ENCODE measurements at places on chromosomes 7 and 10.
A peak's percentile ranks its signal among the peaks of the same experiment; 100 is the strongest.

DNA sequence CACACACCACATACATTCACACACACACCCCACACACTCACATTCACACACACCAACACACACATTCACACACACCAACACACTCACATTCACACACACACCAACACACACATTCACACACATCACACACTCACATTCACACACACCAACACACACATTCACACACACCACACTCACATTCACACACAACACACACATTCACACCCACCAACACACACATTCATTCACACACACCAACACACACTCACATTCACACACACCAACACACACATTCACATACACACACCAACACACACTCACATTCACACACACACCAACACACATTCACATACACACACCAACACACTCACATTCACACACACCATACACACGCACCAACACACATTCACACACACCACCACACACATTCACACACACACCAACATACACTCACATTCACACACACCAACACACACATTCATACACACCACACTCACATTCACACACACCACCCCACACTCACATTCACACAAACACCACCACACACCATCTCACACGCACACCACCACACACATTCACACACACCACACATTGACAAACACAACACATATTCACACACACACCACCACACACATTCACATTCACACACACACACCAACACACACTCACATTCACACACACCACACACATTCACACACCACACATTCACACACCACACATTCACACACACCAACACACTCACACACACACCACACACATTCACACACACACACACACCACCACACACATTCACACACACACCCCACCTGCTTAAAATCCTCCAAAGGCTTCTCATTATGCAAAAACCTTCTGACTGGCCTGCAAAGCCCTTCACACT, 9.0 kb downstream of the TAS2R40 start:
- no peak for DNase-seq

GRCh38 chr10:110985497-110986275, 66.3 kb downstream of the SHOC2 start:
- no peak for DNase-seq

GRCh38 chr7:151744656-151745638, 132.0 kb downstream of the PRKAG2 start:
- DNase-seq = no peak

GRCh38 chr10:79119306-79119705, 50.5 kb downstream of the ZMIZ1 start:
- DNase-seq = no peak

GRCh38 chr10:61346796-61347413, 106.3 kb downstream of the TMEM26 start:
- DNase-seq = no peak

DNA sequence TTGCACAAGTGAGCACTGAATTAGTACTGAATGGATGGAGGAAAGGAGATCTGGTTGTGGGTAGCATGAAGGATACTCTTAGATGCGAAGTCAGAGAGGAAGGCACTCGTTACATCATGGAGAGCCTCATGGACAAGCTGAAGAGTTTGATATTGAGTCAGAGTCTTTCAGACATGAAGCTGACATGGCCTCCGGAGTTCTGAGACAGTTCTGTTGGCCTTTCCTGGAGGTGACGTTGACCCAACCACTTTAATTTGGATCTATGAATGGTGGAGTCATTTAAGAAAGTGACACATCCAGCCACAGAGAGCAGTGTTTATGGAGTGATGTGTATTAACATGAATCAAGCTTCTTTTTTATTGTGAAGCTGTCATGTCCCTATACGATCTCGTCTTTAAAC, 286.3 kb upstream of the CDC14C start:
- no peak for DNase-seq

DNA sequence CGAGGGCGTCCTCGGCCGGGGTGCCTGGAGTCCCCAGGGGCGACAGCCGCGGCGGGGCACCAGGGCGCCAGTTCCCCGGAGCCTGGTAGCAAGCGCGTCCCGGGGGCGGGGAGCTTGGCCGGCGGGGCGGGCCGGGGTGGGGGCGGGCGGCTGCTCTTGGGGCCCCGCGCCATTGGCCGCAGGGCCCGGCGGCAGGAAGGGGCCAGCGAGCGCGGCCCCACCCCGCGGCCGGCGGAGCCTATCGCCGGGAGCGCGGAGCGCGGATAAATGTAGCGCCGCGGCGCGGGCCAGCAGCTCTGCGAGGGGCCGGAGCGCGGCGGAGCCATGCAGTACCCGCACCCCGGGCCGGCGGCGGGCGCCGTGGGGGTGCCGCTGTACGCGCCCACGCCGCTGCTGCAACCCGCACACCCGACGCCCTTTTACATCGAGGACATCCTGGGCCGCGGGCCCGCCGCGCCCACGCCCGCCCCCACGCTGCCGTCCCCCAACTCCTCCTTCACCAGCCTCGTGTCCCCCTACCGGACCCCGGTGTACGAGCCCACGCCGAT, at the start of gene HHEX:
HHEX (plus strand) TSS at position 293 of the 548 bp plus-strand sequence; CDS start at position 325, 32 bp downstream.
- DNase-seq = peak; percentile 9

GRCh38 chr7:93231259-93231658, 907 bp upstream of the VPS50 start:
- DNase-seq = no peak

- no peak for DNase-seq
These were observed 23.0 kb downstream of the SGCE start for GRCh38 chr7:94633014-94633341.

DNA sequence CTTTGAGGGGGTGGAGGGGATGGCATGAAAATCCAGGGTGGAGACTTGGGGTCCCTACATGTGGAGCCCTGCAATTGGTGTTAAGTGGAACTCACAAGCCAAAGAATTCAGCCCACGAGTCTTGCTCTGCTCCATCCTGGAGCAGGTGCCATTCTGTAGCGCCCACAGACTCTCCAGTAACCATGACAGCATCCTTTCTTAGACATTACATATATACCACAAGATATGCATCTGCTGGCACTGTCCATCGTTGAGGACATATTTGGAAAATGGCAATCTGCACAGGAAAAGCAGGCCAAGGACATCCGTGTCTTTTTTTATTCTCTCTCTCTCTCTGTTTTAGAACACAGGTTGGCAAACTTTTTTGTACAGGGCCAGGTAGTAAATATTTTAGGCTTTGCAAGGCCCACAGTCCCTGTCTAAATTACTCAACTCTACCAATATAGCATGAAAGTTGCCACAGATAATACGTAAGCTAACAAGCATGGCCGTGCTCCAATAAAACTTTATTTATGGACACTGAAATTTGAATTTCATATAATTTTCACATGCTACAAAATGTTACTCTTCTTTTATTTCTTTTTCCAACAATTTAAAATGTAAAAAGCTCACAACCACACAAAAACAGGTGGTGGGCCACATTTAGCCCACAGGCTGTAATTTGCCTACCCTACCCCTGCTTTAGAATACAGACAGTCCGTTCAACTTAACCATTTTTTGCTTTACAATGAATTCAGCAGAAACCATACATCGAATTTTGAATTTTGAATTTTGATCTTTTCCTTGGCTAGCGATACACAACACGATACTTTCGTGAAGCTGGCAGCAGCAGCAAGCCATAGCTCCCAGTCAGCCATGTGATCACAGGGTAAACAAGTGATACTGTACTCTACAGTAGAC, 141.4 kb upstream of the STK17A start:
- no peak for DNase-seq

DNA sequence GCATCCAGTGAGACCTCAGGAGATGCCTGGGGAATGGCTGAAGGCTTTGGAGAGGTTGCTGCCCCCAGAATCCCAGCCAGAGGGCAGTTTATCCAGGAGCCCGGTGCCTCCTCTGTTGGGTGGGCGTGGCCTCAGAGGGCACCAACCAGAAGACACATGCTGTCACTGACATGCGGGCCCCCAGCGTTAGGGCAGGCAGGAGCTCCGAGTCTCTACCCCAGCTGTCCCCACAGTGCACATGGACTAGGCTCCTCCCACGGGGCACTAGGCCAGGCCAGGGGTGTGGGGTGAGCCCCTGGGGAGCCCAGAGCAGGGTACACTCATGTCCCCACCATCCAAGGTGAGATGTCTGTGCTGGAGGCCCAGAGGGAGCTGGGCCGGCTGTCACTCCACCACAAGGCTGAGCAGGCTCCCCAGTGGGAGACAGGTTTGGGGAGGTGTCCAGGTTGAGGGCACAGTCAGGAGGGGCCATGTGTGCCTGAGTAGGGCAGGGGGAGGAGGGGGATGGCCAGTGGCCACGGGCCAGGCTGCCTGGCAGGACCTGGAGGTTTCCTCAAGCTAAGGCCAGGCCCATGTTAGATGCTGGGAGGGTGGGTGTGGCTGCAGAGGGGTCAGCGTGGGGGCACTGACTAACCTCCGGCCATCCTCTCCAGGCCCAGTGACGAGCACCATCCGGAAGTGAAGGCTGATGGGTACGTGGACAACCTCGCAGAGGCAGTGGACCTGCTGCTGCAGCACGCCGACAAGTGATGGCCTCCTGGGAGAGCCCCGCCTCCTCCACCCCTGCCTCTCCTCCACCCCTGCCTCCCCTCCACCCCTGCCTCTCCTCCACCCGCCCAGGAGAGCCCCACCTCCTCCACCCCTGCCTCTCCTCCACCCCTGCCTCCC, 131.3 kb downstream of the FAM53B start:
- DNase-seq = no peak

All from activated CD8-positive, alpha-beta memory T cell treated with anti-CD3 and anti-CD28 coated beads for 4 hours (primary cell).